ENCODE measurements at places on chromosomes 1 and 21. TPM values are rescaled to one million over a fixed set of nuclear protein-coding genes. Genes with fewer than 3 reads are reported as not detected.

DNA sequence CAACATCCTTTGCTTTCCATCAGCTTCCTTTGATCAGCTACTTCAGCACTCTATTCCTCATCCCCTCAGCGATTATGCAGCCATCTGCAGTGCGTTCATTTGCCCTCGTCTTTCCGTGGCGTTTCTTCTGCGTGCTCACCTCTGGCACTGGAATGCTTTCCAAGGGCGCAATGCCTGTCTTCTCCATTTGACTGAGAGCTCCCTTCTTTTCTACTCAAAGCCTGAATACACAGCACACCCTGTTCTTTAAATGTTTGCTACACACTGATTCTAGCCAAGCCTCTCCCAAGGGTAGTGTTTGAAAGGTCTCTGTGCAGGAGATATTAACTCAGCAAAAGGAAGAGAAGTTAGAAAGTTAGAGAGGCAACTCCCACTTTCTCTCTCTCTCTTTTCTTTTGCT lies 22.6 kb downstream of the C1orf116 start:
- no peak for DNase-seq
- H3K4me3 ChIP-seq = no peak overlapping the region
- H3K4me1 ChIP-seq = peaks cover 21% of the 10 kb centered on the region
- peak overlapping the region; percentile 77 for H3K27ac ChIP-seq
- no peaks in the 10 kb centered on the region for H3K27me3 ChIP-seq

GRCh38 chr1:163422738-163423404 lies 101.1 kb downstream of the NUF2 start:
- H3K36me3 ChIP-seq = no peaks in the 10 kb centered on the region
- H3K4me1 ChIP-seq = no peaks in the 10 kb centered on the region
- H3K27ac ChIP-seq = no peak overlapping the region
- no peak for DNase-seq

- H3K4me1 ChIP-seq = no peaks in the 10 kb centered on the region
- no peak overlapping the region for H3K27ac ChIP-seq
- H3K36me3 ChIP-seq = peaks cover 78% of the 10 kb centered on the region
- H3K4me3 ChIP-seq = no peak overlapping the region
Observed at GRCh38 chr1:220164517-220164916, 70.6 kb downstream of the IARS2 start.

DNA sequence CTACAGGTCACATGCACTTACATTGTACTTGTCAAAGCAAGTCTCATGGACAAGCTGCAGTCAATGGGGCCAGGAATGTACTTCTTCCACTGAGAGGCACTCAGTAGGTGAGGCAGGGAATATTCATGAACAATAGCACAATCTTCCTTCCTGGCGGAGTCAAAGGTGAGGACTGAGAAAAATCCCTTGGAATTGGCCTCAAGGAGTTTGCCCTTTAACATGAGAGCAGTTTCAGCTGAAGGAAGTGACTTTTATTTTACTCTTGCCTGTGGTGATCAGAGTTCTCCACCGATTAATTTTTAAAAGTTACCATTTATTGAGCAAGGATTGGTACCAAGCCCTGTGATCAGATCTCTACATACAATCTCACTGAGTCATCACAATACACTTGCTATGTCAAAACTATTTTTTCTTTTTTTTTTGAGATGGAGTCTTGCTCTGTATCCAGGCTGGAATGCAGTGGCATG lies 11.2 kb upstream of the AK2 start:
- no peak for DNase-seq
- no peak overlapping the region for H3K4me3 ChIP-seq
- H3K36me3 ChIP-seq = no peaks in the 10 kb centered on the region
- H3K4me1 ChIP-seq = peaks cover 10% of the 10 kb centered on the region

The TP73 gene
- total RNA-seq = 0.29 TPM

Data from upper lobe of right lung (tissue), 1 donor.